ENCODE measurements at places on chromosomes 3 and 15.
A peak's percentile ranks its signal among the peaks of the same experiment; 100 is the strongest.

- no peak for DNase-seq
These were observed 743.9 kb upstream of the GOLIM4 start for GRCh38 chr3:168839653-168840052.

GRCh38 chr3:71753701-71754609, at the start of gene GPR27:
Gene GPR27 (plus strand): TSS chr3:71753855. CDS start chr3:71754050, 195 bp downstream.
- DNase-seq = no peak

DNA sequence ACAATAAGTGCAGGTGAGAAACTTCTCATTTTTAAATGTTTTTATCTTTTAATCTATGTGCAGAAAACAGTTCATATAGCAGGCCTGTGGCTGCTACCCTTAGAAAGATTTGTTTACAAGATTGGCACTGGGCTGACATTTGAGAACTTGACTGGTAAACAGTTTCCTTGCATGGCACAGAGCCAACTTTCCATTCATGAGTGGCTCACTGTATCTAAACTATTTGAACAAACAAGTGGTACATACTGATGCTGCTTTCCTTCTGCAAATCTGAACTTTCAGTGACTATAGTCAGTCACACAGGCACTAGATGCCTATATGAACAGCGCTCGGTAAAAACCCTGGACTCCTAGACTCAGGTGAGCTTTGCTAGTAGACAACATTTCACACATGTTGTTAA, 6.3 kb upstream of the GTPBP8 start:
- DNase-seq = no peak

DNA sequence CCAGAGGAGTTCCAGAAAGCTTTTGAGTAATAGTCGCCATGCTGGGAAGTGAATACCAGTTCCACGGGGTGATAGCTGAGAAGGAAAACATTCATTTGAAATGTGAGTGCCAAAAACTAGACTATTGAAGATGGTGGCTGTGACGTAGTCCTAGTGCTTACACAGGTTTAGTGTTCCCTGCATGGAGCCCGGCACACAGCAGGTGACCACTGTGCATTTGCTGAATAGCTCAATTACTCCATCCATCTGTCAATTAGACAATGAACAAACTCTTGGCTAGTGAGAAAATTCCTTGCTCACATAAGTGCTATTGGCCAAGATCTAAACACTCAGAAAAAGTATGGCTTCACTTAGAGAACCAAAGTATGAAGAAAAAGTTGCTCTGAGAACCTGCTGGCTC, 448.1 kb upstream of the WNT5A start:
- no peak for DNase-seq

GRCh38 chr3:181716966-181717365, 5.2 kb downstream of the SOX2 start:
- no peak for DNase-seq

GRCh38 chr15:68384451-68385239, 47.3 kb downstream of the ITGA11 start:
- DNase-seq = no peak

- no peak for DNase-seq
These were observed 65.2 kb downstream of the FNDC3B start for GRCh38 chr3:172104471-172105072.

DNA sequence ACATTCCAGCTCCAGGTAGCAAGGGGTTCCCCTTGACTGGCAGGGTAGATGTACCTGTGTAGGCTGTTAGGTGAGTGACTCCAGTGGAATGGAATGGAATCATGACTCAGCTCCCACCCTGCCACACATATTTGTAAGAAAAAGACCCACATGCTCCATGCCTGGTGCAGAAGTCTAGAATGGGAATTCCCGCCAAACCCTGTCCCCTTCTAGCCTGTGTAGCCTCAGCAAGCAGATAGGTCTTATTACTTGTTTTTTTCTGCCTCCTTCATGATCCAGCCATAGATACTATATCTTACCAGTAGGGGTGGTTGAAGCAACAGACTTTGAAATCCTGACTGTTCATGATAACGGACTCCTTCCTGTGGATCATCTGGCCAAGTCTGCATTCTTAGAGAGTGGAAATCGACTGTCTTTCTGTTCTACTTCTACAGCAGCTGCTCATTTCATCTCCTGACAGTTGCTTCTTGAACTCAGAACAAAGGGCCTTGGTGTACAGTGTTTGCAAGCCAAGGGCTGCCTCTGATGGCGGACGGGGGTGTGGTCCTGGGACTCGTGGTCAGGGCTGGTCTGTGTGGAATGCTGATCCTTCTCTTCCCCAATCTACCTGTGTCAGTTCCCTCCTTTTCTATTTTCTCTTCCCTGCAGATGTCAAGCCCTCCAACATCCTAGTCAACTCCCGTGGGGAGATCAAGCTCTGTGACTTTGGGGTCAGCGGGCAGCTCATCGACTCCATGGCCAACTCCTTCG, 16.3 kb downstream of the SNAPC5 start:
- DNase-seq = no peak

DNA sequence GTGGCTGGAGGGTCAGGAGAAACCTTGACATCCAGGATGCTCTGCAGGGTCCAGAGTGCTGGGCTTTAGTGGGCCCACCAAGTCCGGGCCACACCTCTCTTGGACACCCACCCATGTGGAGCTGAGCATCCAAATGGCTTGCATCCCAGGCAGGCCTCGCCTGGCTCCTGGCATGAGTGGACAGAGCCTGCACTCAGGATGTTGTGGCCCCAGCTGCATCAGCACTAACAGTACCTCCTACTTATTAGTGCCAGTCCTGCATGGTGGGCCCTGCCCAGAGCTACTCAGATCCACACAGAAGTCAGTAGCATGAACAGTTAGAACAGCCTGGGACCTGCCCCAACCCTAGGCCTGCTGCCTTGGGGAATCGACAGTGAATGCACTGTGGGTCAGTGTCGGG, 42.2 kb upstream of the MRPS22 start:
- DNase-seq = no peak

DNA sequence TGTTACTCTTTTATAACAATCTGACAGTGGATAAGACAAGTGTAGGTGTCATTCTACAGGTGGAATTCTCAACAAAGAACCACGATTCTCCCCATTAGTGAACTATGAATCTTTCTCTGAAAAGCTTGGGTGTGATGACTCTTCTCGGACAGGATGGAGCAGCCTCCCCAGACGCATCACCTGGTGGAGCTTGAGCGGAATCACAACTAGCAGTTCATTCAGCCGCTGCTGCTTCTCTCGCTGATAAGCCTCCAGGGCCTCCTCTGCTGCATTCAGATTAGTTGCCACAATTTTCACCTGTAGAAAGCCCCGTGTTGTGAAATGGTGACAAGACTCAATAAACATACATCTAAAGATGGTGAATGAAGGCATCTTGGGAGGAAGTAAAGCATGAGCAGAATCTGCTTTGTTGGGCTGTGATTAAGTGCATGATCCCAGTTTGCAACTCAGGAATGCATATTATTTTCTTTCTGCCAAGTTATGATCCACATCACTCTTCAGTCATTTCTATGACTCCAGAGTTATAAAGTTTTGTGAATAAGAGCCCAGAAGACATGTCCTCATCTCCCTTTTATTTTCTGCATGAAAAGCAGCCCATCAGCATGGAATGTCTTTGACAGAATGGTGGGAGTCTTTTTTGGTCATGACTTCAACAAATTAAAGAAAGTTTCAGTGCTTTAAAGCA, 93.6 kb downstream of the BOC start:
- no peak for DNase-seq

DNA sequence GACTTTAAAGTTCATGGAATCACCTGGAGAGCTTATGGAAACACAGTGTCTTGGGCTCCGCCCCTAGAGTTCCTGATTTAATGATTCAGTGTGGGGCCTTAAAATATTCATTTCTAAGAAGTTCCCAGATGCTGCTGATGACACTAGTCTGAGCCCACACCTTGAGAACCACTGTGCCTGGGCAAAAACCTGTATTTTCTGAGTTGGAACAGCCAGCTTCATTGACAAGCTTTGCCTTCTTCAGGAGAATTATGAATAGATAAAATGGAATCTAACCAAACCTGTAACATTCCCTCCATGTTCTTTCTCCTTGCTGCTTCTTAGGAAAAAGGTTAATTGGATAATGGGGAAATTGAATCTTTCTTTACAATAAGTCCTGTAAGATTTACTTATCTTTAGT, 490.7 kb downstream of the DIPK2A start:
- no peak for DNase-seq

- no peak for DNase-seq
These were observed 93.3 kb upstream of the SLC7A14 start for GRCh38 chr3:170679190-170679589.

DNA sequence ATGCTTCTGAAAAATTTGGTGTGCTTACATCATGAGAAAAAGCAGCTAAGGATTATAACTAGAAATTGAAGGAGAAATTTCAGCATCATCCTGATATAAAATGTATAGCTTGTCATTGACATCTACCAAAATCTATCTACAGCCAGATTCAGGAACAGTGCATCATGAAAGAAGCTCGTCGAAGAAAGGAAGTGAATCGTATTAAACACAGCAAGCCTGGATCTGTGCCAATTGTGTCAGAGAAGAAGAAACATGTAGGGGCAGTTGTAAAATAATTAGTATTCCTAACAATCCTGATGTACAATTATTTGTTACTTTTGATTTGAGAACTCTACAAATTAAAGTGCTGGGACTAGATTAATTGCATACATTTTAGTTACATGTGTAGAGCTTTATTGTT, 37.2 kb downstream of the AP4E1 start:
- no peak for DNase-seq

DNA sequence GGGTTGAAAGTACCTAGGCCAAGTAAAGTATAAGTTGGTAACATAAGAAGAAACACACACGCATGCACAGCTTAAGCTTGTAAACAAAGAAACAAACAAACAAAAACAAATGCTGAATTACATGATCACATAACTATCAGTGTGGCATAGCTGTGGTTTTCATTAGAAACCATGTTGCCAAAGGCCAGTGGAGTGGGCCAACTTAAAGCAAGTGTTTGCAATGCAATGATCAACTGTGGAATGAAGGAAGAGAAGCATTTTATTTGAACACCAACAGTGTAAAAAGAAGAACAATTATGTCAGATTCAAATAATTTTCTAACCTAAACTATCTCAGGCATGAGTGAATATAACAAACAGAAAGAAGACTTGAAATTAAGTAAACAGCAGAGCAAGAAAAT, 199.4 kb upstream of the STRIT1 start:
- no peak for DNase-seq

- DNase-seq = no peak
These were observed 224.7 kb downstream of the KLF13 start for GRCh38 chr15:31551323-31551722.

DNA sequence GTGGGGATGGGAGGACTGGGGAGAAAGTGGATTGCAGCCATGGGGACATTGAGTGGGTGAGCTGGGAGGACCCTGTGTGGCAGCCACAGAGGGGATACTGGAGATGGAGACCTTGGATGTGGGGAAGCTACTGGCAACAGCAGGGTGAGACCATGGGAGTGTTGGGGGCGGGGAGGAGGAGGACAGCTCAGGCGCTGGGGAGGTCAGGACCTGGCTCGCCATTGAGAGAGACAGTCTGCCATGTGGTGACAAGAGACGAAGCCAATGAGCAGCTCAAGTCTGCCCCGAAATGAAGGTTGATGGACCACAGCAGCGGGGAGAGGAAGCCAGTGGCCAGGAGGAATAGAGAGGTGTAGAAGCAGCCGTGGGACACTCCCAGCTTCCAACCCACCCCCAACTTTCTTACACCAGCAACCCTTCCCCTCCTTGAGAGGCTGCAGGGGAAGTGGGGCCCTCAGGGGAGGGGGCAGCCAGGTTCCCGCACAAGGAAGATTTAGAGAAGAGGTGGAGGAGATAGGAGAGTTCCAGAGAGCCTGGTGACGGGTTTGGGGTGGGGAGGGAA, 118.1 kb downstream of the ASB7 start:
- no peak for DNase-seq

GRCh38 chr3:59717679-59718205, 667.9 kb upstream of the CFAP20DC start:
- DNase-seq = no peak

DNA sequence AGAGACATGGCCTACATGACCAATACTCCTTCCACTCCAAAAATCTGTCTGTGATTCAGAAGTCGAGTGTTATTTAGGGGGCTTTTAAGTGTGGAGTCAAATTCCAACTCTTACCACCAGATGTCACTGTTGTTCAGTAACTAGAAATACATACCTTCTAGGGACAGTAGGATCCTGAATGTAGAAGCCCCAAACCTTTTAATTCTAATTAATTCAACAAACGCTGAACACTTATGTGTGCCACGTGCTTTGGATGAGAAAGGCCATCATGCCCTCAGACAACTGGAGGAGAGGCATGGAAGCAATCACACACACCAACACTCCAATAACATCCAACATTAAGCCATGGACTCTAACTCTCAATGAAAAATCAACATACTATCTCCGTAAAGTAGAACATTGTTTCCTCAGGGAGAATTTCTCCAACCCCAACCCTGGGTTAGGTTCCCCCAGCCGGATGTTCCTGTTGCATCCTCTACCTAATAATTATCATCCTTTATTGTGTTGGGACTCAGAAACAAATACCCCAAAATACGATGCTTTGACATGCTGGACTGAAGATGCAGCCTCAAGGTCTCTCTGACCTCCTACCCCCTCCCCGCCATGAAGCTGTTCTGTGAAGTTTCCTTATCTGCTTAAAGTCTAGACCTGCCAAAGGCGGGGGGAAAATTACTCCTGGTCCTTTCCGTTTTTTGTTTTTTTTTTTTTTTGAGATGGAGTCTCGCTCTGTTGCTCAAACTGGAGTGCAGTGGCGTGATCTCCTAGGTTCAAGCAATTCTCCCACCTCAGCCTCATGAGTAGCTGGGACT, 8.0 kb upstream of the CCDC13 start:
- peak; percentile 57 for DNase-seq

DNA sequence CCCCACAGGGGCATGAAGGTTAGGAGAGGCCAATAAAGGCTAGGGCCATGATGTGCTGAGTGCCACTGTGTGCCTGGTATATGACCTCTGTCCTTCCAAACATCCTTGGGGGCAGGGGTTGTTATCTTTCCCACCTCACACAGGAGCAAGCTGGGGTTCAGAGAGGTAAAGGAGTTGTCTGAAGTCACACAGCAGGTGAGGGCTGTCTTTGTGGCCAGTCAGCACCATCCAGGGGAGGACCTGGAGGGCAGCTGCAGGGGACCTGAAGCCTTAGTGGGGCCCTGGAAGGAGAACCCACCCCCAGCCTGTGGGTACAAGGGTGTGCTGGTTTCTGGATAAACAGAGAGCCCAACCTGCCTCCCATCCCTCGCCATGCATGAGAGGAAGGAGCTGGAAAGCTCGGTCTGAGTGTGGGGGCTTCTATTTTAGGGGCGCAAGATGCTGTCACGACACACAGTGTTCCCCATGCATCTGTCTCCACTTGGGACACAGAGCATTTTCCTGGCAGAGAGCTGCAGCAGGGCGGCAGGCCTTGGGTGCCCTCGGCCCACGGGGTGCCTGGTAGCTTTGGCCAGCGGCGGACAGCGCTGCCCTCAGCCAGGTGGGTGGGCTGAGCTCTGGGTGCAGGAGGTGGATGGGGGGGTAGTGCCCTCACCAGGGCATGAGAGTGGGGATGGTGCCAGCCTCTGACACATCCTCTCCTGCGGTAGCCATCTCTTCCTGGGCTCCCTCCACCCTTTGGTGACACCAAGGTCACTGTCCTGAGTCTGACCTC, 14.7 kb downstream of the IQSEC1 start:
- no peak for DNase-seq

GRCh38 chr15:75727031-75727531, 14.4 kb upstream of the CSPG4 start:
- DNase-seq = no peak
